ENCODE measurements at places on chromosomes 7 and 10. TPM values are rescaled to one million over a fixed set of nuclear protein-coding genes. Genes with fewer than 3 reads are reported as not detected.
A peak's percentile ranks its signal among the peaks of the same experiment; 100 is the strongest.

GRCh38 chr10:43114743-43115611 is 23.3 kb upstream of the CSGALNACT2 start:
- no peaks in the 10 kb centered on the region for H3K27me3 ChIP-seq
- no peak overlapping the region for H3K27ac ChIP-seq
- no peaks in the 10 kb centered on the region for H3K4me1 ChIP-seq

- peaks cover 24% of the 10 kb centered on the region for H3K36me3 ChIP-seq
- H3K4me1 ChIP-seq, result no peaks in the 10 kb centered on the region
- no peaks in the 10 kb centered on the region for H3K27me3 ChIP-seq
- H3K4me3 ChIP-seq, result no peak overlapping the region
- H3K27ac ChIP-seq, result no peak overlapping the region
These were observed 219.0 kb downstream of the DIP2C start for GRCh38 chr10:470339-471003.

The GIMAP8 gene
- total RNA-seq, result 44.4 TPM

The ADCY1 gene
- total RNA-seq, result 2.4 TPM

- peak overlapping the region; percentile 96 for H3K27ac ChIP-seq
- peak; percentile 69 for DNase-seq
- no peaks in the 10 kb centered on the region for H3K36me3 ChIP-seq
- no peaks in the 10 kb centered on the region for H3K27me3 ChIP-seq
- H3K4me1 ChIP-seq, result peaks cover 51% of the 10 kb centered on the region
These were observed 534 bp upstream of the ACBD5 start for GRCh38 chr10:27241010-27241651.

DNA sequence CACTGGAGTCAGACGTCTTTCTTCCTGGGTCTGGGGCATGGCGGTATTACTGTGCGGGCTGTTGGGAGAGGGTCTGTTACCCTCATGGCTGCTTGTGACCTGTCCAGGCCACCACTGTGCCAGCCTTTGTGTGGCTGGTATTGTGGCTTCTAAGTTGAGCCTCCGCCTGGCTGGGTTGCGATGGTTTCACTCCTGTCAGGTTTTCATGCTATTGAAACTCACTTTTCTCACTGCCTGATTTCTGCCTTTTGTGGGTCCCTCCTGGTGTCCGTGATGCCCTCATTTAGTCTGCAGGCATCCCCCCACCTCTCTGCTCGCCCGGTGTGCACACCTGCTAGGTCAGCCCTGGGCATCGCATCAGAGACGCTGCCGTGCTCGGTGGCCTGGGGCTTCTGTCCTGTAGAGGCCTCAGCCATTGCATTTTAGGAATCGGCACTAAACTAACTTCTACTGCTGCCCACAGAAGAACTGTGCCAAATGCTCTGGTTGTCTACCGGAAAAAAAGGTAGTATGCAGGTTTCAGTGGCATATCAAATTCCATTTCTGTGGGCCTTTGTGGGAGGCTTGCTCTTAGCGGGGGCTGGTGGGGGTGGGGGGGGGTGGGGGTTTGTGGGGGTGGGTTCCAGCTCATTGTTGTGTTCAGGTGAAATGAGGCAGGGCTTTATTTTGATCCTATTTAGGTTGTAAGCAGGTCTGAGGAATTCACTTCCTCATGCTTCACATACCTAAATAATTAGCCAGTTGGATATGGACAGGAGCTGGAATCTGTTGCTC is 64.3 kb downstream of the MGMT start:
- no peak for DNase-seq
- H3K4me1 ChIP-seq, result peaks cover 28% of the 10 kb centered on the region

DNA sequence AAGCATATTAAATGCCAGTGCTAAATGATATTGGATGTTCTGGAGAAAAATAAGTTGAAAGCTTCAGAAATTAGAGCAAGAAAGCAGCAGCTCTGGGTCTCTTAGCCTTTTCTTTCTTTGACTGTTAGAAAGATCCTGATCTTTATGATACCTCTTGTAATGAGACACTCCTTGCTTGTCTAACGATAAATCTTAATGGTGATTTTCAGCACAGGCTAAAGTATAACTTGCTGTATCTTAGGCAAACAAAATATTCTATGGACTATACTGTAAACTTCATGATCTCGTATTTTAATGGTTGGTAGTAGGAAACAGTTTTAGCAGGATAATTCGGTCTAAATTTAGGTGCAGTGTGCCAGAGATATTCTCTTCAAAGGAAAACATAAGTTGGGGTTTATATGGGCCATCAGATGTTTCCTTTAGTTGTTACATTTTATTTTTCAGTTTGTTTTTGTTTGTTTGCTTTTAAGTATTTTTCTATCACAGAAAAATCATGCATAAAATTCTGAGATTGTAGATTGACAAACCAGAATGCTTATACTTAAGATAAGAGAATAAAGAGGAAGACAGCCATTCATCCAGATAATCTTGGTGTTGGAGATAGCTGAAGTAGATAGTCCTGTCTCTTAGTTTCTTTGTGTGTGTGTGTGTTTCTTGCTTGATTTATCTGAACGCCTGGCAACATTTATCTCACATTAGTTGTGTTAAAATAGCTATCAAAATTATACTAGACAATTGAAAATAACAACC is 4.7 kb downstream of the CASD1 start:
- H3K27me3 ChIP-seq, result no peaks in the 10 kb centered on the region
- no peak overlapping the region for H3K27ac ChIP-seq
- no peak for DNase-seq
- H3K4me3 ChIP-seq, result no peak overlapping the region
- no peaks in the 10 kb centered on the region for H3K36me3 ChIP-seq
- H3K4me1 ChIP-seq, result peaks cover 18% of the 10 kb centered on the region

DNA sequence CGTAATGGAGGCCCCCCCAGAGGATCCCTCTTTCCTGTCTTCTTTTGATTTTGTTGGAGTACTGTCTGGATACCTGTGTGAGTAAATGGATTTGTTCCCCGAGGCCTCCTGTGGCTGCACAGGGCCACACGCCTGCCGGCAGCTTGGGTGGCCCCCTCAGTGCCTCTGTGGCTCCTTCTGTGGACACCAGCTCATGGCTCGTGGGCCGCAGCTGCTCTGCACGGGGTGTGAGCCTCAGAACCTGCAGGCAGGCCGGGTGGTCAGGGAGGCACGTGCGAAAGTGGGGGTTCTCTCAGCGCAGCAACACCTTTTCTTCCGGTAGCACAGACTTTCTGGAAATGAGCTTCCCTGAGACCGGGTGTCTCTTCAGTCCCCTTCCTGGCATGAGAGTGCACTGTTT is 70.3 kb downstream of the WDR37 start:
- DNase-seq, result no peak
- H3K36me3 ChIP-seq, result peaks cover 98% of the 10 kb centered on the region
- H3K27me3 ChIP-seq, result no peaks in the 10 kb centered on the region
- no peak overlapping the region for H3K27ac ChIP-seq
- no peak overlapping the region for H3K4me3 ChIP-seq
- no peaks in the 10 kb centered on the region for H3K4me1 ChIP-seq

The OR2A1 gene
- total RNA-seq, result 0.15 TPM
